ENCODE measurements at places on chromosomes 7 and 10.
A peak's percentile ranks its signal among the peaks of the same experiment; 100 is the strongest.

DNA sequence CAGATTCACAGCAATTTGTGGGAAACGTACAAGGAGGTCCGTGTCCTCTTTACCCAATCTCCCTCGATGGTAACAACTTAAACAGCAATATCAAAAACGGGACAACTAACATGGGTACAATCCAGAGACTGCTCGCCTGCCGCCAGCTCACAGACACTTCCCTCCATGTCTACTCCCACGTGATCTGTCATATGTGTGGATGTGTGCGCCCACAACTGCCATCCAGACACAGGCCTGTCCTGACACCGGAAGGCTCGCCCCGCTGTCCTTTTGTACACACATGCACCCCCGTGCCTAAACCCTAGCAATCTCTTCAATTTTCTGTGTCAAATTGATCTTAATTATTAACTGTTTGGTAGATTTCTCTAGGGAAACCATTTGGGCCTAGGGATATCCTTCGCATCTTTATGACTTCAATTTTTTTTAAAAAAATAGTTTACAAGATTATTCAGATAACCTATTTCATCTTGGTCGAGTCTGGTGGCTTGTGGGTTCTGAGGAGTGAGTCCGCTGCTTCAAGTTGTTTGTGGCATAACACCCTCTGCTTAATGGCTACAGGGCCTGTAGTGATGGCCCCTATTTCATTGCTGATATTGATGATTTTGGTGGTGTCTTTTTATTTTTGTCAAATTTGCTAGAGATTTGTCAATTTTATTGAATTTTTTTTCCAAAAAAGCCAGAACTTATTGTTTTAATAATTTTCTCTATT, 260.6 kb downstream of the MAD1L1 start:
- DNase-seq: no peak

DNA sequence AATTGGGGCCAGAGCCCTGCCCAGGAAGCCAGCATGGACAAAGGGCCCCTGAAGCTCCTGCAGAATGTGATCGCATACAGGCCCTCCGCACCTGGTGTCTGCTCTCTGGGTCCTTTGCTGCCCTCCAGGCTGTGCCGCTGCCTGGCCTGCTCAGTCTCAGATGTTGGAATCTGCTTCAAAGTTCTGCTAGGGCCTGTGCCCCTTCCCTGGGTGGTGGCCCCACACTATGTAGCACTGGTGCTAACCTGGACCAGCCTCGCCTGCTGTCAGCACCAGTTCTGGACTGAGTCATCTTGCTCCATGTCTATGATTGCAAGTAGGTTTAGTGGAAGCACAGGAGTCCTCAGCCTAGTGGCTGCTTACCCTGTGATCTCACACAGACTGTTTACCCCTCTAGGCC, 6.3 kb downstream of the MAT1A start:
- DNase-seq: no peak

- no peak for DNase-seq
These were observed 754.0 kb downstream of the KCNMA1 start for GRCh38 chr10:76883596-76883995.

DNA sequence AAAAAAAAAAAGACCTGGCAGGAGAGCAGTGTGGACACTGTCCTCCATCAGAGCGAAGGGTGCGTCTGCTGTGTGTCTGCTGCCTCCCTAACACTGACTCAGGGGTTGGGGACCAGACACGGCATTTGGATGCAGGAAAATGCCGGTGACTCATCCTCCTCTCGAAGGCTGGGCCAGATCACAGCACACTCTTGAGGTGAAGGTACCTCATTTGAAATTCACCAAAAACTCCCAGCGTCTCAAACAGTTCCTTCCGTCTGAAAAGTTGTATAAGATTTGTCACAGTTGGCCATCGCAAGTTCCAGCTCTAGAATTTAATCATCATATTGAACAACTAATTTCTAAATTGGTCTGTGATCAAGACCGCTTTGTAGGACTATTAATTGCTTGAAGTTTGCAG, 118.1 kb upstream of the LYZL2 start:
- peak; percentile 52 for DNase-seq

DNA sequence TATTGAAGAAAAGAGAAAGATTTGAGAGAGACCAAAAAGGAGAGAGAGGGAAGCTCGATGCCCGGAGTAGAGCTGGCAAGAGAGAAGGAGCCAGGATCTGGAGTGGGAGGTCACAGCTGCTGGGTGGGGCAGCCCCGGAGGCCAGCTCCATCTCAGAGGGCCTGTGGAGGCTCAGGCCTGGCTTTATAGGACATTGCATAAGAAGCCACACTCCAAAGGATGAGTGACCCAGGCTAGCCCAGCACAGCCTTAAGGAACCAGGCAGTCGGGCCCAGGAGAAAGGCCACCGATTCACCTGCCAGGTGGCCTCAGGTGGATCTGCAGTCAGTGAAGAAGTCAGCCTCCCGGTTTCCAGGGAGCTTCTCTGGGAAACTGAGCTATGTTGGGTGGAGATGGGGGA, 676 bp downstream of the PLAC9 start:
- no peak for DNase-seq

DNA sequence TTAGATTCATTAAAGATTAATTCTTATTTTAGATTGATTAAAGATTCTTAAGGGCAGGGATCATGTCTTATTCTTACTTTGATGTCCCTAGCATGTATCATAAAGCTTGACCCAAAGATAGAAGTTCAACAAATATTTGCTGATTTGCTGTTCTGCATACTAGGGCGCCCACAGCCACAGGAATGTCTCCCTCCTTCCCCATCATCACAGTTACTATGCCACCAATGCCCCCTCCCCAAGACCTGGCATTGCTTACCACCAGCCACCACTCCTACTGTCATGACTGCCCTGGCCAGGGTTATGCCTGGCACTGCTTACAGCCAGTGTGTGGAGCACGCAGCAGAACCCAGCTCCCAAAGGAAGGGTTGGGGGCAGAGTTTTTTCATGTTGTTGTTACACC, 86.7 kb upstream of the AGK start:
- DNase-seq: no peak

GRCh38 chr10:26739071-26739631, 41.6 kb downstream of the PDSS1 start:
- DNase-seq: no peak

- no peak for DNase-seq
These were observed 777 bp downstream of the BICC1 start for GRCh38 chr10:58513188-58514110.

- no peak for DNase-seq
These were observed 143.1 kb upstream of the KLF6 start for GRCh38 chr10:3928078-3928477.

GRCh38 chr7:101236292-101236835, 1.2 kb downstream of the CLDN15 start:
- DNase-seq: no peak

- no peak for DNase-seq
These were observed 161.2 kb downstream of the GRK5 start for GRCh38 chr10:119368581-119368980.

DNA sequence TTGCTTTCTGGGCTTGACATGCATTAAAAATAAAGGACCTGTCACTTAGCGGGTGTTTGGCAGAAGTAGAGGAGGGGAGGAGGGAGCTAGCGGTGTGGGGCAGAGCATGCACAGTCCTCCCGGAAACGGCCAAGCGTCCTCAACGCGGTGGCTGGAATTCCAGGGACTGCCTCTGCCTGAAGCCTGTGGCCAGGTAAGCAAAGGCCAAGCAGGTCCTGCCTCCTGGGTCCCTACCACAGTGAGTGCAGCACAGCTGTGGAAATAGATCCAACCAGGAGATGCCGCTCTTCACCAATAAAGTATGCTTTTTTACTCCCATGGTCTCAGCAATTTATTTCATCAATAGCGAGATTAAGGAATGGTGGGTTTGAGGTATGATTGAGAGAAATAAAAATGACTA, 323.4 kb downstream of the WDR37 start:
- DNase-seq: no peak

- DNase-seq: no peak
These were observed 11.5 kb downstream of the STEAP2 start for GRCh38 chr7:90222811-90223725.

DNA sequence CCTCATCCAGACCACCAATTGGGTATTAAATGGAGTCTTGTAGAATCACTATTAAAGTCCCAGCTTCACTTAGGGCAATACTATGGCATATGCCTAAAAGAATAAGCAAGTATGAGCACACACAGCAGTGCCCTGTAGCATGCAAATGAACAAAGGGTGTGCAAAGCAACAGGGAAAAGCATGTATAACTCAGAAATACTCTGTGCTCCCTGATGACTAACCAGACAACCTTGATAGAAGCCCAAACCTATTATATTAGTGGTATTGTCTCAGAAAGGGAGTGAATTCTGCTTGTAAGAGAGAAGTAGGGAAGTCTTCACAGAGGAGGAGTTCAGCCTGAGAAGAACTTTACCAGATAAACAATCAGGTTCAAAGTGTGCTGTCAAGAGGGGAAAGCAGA, 131.2 kb downstream of the DGKI start:
- no peak for DNase-seq

DNA sequence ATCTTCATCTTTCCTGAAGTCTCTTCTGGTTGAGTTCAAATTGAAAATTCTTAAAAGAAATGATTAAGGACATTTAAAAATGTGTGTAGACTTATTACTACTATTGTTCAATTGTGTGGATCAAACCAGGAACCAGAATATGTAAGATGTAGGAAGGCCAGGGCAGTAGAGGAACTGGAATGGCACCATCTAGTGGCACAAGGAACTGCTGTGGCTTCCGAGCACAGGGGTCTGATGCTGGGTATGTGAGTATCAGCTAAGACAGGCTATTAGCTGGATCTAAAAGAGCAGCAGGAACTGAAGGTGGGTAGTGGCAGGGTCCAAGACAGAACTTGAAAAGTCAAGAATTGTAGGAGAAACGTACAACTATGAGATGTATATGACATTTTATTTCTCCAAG, 247.3 kb downstream of the SEMA3A start:
- DNase-seq: no peak

GRCh38 chr7:129670656-129671055, 59.1 kb downstream of the NRF1 start:
- no peak for DNase-seq

GRCh38 chr10:4943821-4944220, 19.4 kb upstream of the AKR1C1 start:
- DNase-seq: no peak

GRCh38 chr10:120738658-120739057, 112.5 kb upstream of the WDR11 start:
- no peak for DNase-seq

GRCh38 chr10:31253237-31253636, 65.8 kb upstream of the ZEB1 start:
- no peak for DNase-seq

DNA sequence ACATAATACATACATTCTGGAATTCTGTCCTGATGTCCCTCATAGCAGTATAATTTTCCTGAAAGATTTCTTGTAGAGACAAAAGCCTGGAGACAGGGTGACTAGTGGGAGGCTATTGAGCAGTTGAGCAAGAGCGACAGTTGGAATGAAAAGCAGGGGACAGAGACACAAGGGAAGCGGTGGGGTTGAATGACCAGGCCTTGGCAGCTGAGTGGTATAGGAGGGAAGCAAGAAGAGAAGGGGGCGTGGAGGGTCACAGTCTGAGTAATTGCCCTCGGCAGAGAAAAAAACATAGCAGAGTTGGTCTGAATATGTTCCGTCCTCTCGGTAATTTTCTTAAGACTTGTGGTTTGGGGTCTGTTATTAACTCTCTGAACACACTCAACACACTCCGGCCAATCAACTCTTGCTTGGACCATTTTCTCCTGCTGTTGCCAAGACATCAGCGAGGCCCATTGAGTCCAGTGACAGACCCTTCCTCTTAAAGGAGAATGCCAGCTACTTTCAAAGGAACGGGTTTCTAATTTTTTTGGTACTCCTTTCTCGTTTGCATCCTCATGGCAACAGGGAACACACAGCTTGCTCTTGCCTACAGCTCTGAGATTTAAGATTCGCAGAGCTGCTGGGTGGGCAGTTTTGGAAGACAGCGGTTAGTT, 5.3 kb upstream of the ACTR3B start:
- no peak for DNase-seq

- no peak for DNase-seq
These were observed 16.0 kb downstream of the CHST15 start for GRCh38 chr10:124077208-124077993.

- DNase-seq: no peak
These were observed 20.9 kb downstream of the TMEM130 start for GRCh38 chr7:98848918-98849317.

DNA sequence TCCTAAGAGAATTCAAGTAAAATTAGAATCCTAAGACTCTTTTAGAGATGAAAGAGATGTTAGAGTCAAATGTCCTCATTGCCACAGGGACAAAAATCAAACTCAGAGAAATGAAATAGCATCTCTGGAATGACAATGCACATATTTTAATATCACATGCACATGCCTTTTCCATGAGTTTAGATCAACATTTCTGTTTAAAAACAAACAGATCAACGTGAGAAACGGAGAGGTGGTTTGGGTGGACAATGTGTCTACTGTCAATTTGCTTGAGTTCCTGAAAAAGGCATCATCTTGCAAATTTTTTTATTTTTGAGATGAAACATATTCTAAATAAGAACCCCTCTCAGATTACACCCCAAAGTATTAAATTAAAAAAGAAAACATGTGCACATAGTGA, 130.0 kb downstream of the CHRM2 start:
- no peak for DNase-seq

- no peak for DNase-seq
These were observed 28.9 kb downstream of the UNC5B start for GRCh38 chr10:71241114-71241829.

DNA sequence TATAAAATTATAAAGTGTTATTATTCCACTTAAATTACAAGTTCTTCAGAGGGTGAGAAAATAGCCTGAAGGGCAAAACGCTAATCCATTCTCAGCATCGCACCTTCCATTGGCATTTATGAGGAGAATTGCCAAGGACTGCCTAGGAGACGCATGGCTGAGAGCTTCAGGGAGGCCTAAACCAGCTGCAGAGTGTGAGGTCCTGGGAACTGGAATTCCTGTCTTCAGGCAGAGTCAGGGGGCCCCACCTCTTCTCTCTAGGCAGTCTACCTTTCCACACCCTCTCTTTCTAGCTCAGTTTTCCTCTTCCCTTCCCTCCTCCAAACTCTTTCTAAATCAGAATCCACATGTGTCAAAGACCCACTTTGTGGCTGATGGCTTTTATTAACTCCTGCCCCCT, 35.3 kb downstream of the LRRC72 start:
- no peak for DNase-seq

Measured in kidney capillary endothelial cell (primary cell).